ENCODE measurements at places on chromosomes 16 and 17.

GRCh38 chr17:15659236-15659635 lies 24.9 kb downstream of the TRIM16 start:
- ATAC-seq, result no peak

DNA sequence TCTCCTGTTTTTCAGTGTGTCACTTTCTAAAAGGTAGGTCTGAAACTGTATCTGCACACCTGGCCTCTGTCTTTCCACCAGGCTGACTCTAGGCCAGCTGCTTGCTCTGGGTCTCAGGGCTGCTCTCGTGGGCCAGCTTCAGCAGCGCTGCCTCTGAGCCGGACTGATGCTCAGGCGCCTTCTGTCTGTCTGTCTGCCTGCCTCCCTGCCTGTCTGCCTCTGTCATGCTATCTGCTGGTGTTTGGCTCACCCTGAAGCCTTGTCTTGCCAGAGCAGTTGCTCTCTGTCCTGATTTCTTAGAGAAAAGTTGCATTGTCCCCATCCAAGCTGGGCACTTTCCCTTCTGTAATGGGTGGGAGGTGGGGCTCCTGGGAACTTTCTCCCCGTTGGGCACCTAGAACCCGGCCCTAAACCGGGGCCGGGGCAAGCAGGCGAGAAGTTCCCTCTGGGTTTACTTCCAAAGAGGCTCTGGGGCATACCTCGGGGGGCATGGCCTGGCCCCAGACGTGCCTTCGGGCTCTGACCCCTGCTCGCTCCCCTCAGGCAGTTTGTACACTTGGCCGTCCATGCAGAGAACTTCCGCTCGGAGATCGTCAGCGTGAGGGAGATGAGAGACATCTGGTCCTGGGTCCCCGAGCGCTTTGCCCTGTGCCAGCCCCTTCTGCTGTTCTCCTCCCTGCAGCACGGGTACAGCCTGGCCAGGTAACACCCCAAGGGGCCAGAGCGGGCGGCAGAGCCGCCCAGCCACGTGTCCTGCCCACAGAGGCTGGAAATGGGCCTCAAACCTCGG lies 15.9 kb upstream of the ATP6V0C start:
- ATAC-seq, result no peak

DNA sequence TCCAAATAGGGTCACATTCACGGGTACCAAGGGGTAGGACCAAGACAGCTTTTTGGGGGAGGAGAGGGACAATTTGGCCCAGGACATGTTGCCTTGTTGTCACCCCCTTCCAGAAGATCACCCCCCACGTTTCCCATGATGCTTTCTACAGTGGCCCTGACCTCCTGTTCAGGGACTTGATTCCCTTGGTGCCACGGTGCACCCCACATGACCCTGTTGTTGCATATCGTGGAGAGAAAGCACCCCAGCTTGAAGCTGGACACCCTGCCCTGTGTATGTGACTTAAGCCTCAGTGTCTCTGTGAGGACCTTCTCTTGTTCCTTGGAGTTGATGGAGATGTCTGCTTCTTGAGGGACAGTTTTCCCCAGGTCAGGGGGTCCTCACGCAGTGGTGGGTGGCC lies 12.6 kb downstream of the IL34 start:
- ATAC-seq, result no peak

- ATAC-seq, result no peak
Observed at GRCh38 chr16:12951392-12951791, 50.0 kb downstream of the SHISA9 start.

GRCh38 chr17:80751946-80752581 lies 207.4 kb downstream of the RPTOR start:
- ATAC-seq, result no peak

DNA sequence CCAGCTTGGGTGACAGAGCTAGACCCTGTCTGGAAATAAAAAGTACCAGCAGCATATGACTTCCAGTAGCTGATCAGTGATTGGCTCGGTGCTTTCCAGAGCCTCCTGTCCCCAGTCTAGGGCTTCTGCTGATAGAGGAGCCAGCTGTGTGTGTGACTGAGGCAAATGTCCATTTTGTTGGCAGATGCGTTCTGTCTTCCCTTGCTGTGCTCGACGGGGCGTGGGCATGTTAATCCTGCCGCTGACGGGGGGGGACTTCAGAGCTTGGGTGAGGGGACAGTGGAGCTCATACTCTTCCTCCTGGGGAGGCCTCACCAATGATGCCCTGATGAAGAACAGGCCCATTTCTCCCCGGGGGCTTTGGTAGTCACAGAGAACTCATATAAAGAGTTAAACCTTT lies 14.6 kb downstream of the KCTD2 start:
- ATAC-seq, result no peak

- ATAC-seq, result no peak
Observed at GRCh38 chr17:56937687-56938086, 23.2 kb downstream of the COIL start.

GRCh38 chr16:67773099-67773498 lies 33.3 kb downstream of the RANBP10 start:
- ATAC-seq, result no peak

GRCh38 chr17:66906321-66907278 lies 57.9 kb upstream of the CACNG4 start:
- peak; percentile 48 for ATAC-seq

All from stimulated activated memory B cell treated with anti-CD40 and anti-IgM and Interleukin-4, amounts not matched to agents 10 μg/mL and 1 μg/mL and 100 μg/mL, for 72 hours (primary cell).